ENCODE measurements at places on chromosomes 1 and 21.

GRCh38 chr1:221794079-221794670, 52.3 kb upstream of the DUSP10 start:
- DNase-seq = no peak

DNA sequence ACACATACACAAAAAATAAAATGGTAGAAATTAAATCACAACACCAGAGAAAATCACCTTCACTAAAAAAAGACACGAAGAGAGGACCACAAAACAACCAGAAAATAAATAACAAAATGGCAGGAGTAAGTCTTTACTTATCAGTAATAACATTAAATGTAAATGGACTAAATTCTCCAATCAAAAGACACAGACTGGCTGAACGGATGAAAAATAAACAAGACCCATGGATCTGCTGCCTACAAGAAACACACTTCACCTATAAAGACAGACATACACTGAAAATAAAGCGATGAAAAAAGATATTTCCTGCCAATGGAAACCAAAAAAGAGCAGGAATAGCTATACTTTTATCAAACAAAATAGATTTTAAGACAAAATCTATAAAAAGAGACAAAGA, 73.6 kb downstream of the ZZZ3 start:
- DNase-seq = no peak

DNA sequence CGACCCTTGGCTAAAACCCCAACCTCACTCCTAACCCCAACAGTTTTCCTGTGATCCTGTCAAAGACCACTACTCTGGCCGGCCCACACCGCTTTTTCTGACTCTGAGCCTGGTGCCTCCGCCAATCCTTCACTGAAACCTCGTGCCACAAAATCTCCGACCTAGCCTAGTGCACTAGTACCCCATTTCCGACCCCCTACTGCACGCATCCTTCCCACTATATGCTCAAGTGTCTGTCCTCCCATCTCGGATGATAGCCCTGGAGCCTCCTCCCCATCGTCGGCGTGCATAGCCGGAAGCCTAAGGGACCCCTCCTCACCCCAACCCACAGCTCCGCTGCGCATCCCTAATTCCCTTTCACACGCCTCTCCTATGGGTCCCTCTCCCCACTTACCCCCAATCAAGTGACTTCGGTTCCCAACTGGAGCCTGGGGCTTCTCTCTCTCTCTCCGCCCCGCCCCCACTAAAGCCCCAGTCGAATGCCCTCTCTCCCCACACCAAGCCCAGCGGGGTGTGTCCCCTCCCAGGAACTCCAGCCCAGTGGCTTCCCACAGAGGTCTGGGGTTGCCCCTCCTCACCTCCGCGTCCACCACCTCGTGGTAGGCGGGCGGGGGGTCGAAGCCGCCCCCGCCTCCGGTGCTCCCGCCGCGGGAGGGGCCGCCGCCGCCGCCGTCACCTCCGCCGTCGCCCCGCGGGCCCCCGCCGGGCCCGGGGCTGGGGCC, 791 bp downstream of the USP24 start:
- DNase-seq = no peak

DNA sequence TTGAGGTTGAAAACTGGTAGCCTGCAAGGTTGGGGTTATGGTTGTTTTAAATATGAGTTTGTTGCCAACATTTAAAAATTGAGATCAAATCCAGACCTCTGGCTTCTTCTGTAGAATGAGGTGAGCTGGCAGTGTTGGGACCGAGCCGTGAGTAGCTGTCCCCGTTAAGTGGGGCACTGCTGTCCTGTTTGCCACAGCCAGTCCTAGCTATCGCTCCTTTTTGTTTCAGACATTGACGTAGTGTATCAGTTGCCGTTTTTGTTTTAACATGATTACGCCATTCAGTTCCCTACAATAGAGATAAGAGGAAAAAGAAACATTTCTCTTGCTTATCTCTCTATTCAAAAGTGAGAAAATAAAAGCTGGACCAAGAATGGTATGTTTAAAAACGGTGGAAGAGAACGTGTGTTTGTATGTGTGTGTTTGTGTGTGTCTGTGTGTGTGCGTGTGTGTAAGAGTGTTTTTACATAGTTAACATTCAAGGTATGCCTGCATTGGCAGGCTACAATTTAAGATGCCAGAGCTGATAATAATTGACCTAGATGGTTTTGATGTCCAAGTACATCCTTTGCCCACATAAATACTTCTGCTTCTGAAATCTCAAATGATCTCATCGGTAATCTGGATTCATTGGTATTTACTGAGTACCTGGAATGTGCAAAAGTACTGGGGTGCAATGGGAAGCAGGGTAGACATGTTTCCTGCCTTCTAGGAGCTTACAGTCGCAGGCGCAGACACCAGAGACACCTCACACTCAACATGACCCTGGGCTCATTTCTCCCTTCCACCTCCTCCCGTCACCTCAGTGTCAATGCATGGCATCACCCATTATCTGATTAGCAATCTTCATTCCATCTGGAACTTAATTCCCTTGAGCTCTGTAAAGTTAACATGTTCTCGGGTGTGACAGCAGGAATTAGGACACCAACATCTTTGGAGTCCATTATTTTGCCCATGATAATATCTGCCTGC, 65.8 kb downstream of the HUNK start:
- DNase-seq = no peak

DNA sequence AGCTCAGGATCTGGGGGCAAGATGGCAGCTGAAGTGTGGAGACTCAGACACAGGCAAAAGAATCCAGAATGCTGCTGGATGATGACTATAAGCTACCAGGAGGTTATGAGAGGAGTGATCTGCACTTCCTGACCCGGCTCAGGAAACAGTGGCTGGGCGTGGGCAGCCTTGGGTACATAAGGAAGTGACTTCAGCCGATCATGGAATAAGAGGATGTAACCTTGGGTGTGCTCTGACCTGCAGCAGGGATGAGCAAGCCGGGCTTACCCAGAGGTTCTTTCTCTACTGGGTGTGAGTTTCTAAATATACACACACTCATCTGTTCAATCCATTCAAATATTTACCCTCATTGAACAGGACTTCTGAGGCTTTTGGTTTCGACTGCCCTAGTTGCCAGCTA, 62.7 kb downstream of the CD34 start:
- no peak for DNase-seq

- no peak for DNase-seq
These were observed at the start of gene GOLT1A for GRCh38 chr1:204213668-204214662. Gene GOLT1A, minus strand, starts transcription at chr1:204213988. Its CDS starts 82 bp downstream, at chr1:204213906.

DNA sequence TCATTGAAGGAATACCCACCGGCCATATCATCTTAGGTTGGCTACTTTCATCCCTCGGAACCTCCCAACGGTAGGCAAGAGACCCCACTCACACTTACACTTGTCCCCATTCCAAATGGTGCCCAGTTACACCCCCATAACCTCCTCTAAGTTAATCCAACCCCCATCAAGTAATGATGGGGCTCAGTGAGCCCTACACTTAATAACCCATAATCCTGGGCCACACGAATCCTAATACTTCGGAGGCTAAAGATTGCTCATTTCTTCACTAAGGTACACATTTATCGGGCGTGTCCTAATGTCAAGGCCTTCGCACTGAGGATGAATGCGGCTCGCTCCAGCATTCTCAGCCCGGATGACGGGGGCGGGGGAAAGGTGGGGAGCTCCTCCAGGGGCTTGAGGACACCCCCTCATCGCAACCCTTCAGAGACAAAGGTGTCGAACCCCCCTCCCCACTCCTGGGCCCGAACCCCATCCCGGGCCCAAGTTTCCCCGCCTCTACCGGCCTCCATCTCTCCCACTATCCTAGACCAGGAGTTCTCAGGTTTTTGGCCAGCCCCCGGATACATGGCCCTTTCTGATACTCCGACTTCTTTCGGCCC, 435 bp downstream of the ILF2 start:
- no peak for DNase-seq

GRCh38 chr1:46798810-46799209, at the start of gene CYP4B1:
Gene CYP4B1, plus strand, starts transcription at chr1:46799046. Its CDS starts 36 bp downstream, at chr1:46799082.
- DNase-seq = no peak

DNA sequence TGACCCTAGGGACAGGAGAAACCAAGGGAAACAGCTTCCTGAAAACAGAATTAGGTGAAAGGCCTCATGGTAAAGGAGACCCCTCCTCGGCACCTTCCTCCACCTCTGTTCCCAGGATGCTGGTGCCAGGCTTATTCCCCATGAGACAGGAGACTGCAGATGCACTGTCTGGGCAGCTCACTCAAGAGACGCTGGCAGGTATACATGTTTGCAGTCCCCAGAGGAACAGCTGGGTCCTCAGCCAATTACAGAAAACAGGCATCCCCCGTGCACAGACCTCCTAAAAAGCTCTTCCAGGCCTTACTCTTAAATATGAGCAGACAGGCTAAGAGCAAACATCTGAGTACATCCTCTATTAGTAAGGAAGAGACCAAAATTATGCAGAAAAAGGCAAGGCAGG, 6.5 kb downstream of the CCSAP start:
- DNase-seq = no peak

GRCh38 chr21:34009193-34009592, 64.2 kb upstream of the MRPS6 start:
- DNase-seq = no peak

- no peak for DNase-seq
These were observed 267.7 kb upstream of the PROX1 start for GRCh38 chr1:213720032-213720431.

- no peak for DNase-seq
These were observed 103.2 kb upstream of the KIF26B start for GRCh38 chr1:245051349-245052221.

DNA sequence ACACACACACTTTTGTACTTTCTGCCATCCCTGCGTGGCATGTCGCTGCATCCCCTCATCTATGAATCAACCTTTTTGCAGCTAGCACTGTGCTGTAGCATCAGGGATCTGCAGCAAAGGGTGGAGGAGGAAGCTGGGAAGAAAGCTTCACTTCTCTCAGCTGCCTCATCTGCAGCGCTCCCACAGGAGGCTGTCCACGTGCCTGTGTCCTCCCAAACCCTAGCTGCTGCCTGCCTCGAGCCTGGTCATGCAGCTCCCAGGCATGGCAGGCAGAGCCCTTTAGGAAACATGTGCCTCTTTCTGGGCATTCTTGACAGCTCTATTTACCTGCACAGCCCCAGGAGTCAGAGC, 262.1 kb upstream of the SGIP1 start:
- no peak for DNase-seq

- no peak for DNase-seq
These were observed 10.3 kb downstream of the B3GALT2 start for GRCh38 chr1:193176113-193176512.

DNA sequence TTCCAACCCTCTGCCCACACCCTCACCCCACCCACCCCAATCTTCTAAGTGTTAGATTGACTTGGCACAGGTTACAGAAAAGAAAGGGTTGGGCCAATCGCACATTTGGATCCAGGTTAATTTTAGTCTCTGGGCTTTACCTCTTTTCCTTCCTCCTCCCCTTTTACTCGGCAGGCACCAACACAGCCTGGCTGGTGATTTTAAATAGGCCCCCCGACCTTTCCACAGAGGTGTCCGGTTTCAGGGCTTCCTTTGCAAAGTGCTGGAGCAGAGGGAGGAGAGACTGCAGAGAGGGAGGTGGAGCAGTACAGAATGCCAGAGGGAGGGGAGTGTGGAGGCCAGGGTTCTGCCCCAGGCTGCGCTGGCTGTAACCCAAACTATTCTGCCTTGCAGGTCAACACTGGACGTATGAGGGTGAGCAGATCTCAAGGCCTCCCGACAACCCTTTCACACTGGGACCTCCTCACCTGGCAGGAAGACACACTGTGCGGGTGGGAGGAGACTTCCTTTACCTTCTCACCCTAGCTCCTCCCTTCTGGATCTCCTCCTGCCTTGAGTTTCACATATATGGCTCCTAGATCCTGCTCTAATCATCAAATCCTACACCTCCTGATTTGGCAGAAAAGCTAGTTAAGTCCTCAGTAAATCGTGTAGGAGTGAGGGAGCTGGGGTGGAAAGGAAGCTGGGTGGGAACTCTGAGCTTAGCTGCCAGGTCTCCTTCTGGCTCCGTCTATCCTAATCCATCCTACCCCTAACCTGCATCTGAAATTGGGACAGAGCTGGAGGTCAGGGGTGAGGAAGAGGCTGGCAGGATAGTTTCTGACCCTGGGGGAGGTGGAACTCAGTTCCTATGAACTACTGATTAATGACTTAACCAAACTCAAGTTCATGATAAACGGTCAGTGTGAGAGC, 2.4 kb downstream of the CA14 start:
- no peak for DNase-seq

DNA sequence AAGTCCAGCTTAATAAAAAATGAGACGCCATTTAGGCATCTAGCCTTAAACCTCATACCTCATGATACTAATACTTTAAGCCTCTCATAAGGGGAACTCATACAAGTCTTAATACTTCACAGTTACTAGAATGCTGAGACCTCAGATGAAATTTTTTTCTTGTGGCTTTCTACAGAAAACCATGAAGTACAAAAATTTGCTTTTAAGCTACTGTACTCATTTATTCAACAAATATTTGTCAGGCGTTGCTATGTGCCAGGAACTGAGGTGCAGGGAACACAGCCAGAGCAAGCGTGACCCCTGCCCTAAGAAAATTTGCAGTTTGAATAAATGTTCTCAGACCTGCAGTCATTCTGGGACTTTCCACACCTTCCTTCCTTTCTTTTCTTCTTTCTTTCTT, 150.6 kb downstream of the MRPL39 start:
- DNase-seq = no peak

DNA sequence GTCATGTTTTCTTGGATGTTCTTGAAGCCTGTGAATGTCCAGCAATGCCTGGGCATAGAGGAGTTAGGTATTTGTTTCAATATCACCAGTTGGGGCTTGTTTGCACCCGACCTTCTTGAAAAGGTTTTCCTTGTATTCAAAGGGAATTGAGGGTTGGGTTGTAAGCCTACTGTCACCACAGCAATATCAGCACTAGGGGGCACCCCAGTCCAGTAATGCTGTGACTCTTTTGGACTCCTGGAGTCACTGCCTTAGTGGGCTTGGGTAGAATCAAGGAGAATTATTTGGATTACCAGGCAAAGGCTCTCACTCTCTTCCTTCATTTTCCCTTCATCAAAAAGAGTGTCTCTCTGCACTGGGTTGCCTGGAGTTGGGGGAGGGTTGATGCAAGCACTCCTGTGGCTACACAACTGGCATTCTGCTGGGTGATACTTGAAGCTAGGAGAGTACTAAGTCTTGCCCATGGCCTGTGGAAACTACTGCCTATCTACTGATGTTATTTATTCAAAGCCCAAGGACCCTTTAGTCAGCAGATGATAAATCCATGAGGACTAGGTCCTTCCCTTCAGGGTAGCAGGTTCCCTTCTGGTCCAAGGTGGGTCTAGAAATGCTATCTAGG, 34.5 kb downstream of the OR10R2 start:
- no peak for DNase-seq

DNA sequence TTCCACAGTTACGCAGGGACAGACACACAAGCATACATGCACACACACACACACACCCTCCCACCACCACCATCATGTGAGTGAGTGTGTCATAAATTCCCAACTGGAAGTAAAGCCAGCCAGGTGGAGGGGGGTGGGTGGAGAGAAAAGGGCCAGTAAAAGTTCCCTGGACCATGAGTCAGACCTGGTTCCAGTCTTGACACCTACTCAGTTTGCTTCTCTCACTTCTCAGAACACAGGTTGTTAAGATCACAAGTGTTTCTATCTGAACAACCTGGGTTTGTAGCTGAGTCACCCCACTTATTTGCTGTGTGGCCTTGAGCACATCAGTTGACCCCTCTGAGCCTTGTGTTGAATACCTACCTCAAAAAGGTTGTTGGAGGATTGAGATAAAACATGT, 9.6 kb downstream of the EPHA10 start:
- DNase-seq = no peak

Data from stimulated activated CD4-positive, alpha-beta T cell treated with anti-CD3 and anti-CD28 coated beads, TNF-alpha, amount 100 ng/mL, for 1 hour (primary cell).